ENCODE measurements at places on chromosomes 12 and 14.

- DNase-seq = no peak
These were observed 147.7 kb upstream of the SYT10 start for GRCh38 chr12:33587354-33587753.

DNA sequence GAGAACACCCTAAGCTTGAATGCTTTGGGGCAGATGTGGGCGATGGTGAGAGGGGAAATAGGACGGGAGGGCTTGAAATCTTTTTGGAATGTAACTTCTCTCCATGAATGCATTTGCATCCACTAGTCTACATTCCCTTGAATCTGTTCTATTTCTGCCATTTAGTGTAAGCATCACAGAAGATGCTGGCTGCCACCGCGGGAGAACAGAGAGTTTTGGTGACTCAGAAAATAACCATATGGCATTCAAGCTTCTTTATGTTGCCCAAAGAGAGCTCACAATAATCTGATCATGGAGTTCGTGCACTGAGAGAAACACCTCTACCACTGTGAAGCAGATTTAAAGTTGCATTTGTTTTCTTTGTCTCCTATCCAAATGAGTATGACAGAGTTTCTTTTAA lies 52.6 kb upstream of the OTX2 start:
- DNase-seq = no peak

DNA sequence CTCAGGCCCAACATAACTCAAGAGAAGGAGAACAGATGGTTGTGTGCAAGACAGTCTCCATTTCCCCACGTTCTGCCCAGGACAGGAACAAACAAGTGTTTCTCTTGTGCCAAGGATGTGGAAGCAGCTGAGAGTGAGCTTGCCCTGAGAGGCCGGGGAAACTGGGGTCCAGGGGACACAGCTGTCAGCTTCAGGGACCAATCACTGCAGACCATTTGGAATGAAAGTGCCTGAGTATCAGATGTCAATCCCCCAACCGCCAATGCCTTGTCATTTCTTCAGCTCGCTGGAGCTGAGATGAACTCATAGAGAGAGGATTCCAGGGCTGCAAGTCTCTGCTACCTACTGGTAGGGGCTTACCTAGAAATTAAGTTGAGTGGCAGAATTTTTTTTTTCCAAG lies 71.9 kb upstream of the METAP2 start:
- DNase-seq = no peak

GRCh38 chr14:103819503-103820307 lies 27.7 kb downstream of the PPP1R13B start:
- peak; percentile 20 for DNase-seq

Data from WERI-Rb-1 (cell line).